WTC11 (cell line): ENCODE measurements at places on chromosomes 7 and 10.

DNA sequence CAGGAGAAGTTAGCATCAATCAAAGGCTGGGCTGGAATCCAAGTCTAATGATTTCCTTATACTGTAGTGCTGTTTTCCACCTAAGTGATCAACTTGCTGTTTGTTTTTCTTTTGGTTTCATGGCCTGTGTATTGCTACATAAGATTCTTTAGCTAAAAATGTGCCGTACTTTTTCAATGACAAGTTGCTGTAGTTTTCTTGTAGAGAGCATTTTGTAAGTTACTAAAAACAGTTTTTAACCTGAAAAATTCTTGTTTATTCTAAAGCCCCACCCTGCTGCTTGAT is 1.3 kb downstream of the HELLS start:
- DNase-seq = no peak

GRCh38 chr10:124559372-124560132 is 97.9 kb downstream of the LHPP start:
- no peak for DNase-seq

GRCh38 chr7:93821463-93821862 is 69.1 kb downstream of the TFPI2 start:
- no peak for DNase-seq

- no peak for DNase-seq
Measured at GRCh38 chr7:38659931-38660330, 28.8 kb upstream of the AMPH start.
